Hematopoietic multipotent progenitor cell treated with erythropoietin and hydrocortisone succinate and interleukin-3 and kit ligand, for 8 days (in vitro differentiated cells): ENCODE measurements at places on chromosomes 16 and 17.

GRCh38 chr16:89915303-89916232 lies 3.1 kb upstream of the MC1R start:
- DNase-seq: no peak

DNA sequence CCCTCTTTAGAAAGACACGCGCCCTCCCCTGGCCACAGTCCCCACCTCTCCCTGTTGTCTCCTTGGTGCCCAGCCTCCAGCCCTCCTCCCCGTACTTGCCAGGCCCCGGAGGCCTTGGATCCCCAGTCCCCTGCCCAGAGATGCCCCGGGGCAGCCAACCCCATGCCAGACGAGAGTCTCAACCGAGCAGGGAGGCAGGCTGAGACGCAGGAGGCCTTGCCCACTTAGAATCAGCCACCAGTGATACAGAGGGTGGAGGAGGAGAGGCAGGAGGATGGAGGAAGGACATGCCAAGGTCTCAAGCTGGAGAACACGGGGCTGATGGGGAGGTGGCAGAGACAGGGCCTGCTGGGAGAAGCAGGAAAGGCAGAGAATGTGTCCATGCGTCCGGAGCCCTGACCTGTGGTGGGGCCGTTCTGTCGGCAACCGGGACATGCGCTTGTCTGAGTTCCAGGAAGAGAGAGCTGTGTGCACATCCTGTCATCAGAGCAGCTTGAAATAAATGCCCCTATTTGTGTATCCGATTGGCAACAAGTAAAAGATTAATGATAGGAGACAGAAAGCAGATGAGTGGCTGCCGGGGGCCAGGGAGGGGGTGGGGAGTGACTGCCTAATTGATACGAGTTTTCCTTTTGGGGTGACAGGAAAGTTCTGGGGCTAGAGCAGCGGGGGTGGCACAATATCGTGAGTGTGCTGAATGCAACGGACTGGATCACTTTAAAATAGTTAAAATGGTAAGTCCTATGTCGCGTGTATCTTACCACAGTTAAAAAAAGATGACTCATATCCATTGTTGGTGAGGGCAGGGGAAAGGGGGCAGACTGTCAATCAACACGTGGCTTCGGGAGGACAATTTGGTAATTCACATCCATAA lies 44.7 kb upstream of the MEAK7 start:
- no peak for DNase-seq

DNA sequence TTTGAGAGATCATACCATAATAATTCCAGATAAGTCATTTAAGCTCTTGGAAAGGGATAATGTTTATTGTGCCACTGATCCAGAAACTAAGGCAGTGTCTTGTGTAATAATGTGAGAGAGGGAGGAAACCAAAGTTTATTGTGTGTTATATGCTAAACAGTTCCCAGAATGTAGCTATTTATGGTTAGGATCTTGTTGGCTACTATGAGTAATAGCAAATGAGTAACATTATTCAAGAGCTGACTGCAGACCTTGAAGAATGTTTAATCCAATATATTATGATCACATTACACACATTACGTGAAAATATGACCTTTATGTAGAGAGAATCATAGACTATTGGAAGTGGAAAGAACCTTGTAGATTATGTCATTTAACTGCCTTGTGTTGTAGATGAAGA lies 139.5 kb downstream of the BCAS3 start:
- DNase-seq: no peak

GRCh38 chr16:87828907-87829621 lies 40.2 kb downstream of the SLC7A5 start:
- DNase-seq: no peak

GRCh38 chr17:82217120-82217529 lies 4.5 kb upstream of the CCDC57 start:
- DNase-seq: no peak

DNA sequence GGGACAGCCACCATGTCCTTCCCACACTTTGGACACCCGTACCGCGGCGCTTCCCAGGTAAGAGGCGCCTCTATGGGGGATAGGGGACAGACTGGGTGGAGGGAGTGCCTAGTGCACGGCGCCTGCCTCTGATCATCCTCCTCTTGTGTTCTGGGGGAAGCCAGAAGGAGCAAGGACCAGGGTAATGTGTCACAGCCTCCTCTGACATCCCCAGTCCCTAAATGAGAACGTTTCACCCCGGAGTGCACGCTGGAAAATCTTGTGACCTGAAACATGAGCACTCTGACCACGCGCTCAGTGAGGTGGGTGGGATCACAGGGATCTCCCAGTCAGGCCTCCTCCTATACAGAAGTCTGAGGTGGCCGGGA lies 1.1 kb downstream of the IRX6 start:
- no peak for DNase-seq

- DNase-seq: no peak
Measured at GRCh38 chr16:47036201-47036600, 62.7 kb upstream of the DNAJA2 start.

DNA sequence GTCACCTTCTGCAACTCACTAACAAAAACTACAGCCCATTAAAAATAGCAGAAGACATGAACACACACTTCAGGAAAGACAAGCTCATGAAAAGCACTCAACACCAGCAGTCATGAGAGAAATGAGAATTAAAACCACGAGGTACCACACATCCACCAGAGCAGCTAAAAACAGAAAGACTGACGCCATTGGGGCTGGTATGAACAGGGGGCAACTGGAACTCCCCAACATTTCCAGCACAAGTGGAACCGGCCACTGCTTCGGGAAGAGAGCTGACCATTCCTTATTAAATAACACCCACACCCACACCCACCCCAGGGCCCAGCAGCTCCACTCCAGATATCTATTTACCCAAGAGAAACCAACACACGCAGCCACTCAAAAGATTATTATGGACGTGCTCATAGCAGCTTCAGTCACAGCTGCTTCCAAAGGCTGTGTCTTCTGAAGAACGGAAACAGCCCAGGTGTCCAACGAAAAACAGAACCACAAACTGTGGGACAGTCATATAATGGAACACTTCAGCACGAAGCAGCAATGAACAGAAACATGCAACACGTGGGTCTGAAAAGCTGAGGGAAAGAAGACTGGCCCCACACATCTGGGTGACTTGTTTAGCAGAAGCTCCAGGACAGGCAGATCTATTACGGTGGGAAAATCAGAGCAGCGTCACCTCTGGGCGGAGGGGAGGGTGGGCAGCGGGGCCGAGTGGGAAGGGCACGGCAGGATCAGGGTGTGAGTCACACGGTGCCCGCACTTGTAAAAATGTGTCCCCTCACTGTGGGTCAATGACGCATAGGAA lies 41.1 kb downstream of the KLHDC4 start:
- DNase-seq: no peak

- no peak for DNase-seq
Measured at GRCh38 chr17:4407216-4407615, 26.5 kb upstream of the SPNS3 start.

DNA sequence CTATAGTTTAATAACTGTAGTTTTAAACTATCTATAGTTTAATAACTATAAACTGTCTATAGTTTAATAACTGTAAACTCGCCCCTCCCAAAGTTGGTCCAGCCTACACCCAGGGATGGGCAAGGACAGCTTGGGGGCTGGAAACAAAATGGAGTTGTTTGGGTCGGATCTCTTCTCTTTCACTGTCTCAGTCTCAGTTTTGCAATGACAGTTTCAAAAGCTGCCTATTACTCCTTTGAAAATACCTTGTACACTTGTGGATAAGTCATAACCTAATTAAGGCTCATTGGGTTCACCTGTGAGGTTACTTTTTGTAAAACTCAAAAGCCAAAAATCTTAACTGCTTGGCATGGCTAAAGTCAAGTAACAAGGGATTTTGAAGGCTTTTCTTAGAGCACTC lies 31.4 kb downstream of the C16orf54 start:
- no peak for DNase-seq

DNA sequence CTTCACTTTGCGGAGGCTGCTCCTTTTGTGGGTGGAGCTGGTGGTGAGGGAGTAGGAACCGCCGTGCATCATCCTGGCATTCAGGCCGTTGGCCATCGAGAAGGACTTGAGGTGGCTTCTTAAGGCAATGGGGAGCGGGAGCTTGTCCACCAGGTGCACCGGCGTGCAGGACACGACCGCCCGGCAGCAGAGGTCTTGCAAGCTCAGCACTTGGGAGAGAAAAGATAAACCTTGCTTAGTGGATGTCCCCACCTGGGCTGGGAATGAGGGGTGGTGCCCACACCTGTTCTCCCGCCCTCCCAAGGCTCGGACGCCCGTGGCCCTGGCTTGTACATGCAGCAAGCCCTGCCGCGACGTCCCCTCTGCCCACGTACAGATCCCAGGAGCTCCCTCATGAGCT lies 9.7 kb upstream of the WDR45B start:
- no peak for DNase-seq

DNA sequence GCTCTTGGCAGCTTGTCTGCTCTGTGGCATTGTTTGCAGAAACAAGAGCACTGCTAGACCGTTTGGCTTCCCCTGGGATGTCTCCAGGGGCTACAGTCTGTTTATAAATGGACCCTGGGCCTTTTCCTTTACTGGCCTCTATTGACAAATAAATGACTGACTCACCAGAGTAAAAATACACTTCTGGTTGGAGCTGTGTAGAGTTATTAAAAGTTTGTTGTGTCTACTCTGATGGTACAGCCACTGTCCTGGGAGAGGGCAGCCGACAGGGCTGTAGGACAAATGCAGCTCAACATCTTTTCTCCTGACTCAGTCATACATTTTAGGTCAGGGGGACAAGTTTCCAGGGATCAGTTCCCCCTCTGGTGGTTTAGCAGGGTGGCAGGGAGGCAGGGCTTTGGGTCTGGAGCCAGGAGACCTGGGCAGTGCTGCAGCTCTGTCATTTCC lies 30.0 kb downstream of the FOXL1 start:
- no peak for DNase-seq

DNA sequence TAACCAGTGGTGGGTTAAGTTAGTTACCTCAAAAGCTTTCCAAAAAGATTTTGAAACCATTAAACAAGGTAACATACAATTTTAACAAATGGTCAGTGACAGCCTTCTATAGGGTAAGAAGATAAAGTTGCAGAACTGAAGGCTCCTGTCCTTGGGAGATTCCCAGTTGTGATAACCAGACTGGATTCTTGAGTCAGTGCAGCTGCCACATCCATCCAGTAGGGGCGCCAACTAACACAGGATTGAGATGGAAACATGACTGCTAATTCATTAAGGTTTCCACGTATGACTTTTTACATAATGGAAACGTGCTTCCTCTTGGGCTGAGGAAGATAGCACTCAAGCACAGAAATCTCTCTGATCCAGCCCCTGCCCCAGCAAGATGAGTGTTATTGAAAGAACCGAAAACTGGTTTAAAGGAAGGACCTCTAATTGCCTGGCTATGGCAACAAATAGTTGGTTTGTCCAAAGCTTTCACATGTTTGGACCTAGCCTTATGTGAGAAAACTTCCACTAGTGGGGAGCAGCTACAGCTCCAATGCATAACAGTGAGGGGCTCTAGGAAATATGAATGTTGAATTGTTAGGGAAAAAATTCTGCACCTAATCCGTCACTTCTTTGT lies 269.8 kb upstream of the MYOCD start:
- peak; percentile 17 for DNase-seq
